ENCODE measurements at places on chromosomes 3 and 15.

DNA sequence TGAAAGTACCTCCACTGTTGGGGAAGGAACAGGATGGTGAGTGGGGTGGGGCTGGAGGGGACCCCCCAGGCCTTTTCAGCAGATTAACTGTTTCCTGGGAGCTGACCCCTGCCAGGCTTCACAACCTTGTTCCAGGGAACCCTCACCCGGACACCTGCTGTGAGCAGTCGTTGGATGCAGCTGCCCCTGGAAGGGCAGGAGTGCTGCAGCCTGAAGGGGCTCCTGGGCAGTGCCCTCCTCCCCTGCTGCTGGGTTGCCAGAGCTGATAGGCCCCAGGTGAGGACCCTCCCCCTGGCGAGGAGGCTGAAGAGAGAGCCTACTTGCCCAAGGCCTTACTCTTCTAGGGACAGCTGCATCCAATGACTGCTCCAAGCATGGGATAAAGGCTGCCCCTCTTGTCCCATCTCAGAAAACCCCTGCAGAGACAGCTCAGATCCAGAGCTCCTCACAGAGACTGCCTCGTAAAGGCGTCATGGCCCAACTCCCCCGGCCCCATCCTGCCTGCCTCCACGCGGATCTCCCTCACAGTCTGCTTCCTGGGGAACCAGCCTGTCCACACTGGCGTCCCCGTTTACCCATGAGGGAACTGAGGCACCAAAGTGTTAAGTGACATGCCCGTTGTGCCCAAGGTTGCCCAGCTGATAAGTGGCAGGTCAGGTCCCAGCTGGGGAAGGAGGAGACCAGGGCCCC is 193.4 kb upstream of the LINGO1 start:
- no peak for DNase-seq

DNA sequence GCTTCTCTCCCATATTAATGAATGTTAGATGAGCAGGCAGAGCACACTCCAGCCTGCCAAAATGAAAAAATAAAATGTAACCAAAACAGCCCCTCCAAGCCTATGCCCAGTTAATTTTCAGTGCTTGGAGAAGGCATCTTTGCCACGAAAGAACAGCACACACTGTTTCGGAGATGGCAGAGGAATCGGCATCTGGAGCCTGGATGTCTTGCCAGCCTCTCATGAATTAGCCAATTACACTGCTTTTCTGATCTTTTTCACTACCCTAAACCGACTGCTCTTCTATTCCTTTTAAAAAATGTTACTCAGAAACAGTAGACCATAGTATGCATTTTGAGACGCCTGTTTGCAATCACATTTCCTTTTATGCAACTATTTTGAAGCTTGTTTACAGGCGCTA is 249.6 kb downstream of the TLE3 start:
- no peak for DNase-seq

GRCh38 chr3:123692041-123692440 is 107.2 kb upstream of the HACD2 start:
- no peak for DNase-seq

GRCh38 chr3:105187344-105187743 is 179.4 kb upstream of the ALCAM start:
- DNase-seq: no peak

DNA sequence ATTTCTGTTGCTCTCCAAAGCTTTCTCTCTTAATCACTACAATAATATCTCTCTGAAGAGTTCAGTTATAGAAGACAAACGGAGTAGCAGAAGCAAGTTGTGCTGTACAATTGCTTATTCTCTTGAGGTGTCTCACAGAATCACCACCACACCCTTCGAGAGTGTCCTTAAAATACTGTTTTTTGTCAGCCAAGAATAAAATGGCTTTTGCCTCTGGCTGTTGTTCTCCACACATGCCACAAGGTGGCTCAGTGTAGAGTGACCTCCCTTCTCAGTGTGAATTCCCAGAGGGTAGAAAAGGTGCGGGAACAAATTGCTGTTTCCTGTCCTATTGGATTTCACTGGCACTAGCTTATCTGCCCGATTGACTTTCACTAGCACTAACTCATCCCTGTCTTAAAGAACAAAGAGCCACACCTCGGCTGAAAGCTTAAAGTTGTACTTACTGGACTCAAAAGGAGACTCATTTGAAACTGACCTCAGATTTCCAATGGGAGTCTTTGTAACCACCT is 134.2 kb upstream of the SATB1 start:
- peak; percentile 78 for DNase-seq

DNA sequence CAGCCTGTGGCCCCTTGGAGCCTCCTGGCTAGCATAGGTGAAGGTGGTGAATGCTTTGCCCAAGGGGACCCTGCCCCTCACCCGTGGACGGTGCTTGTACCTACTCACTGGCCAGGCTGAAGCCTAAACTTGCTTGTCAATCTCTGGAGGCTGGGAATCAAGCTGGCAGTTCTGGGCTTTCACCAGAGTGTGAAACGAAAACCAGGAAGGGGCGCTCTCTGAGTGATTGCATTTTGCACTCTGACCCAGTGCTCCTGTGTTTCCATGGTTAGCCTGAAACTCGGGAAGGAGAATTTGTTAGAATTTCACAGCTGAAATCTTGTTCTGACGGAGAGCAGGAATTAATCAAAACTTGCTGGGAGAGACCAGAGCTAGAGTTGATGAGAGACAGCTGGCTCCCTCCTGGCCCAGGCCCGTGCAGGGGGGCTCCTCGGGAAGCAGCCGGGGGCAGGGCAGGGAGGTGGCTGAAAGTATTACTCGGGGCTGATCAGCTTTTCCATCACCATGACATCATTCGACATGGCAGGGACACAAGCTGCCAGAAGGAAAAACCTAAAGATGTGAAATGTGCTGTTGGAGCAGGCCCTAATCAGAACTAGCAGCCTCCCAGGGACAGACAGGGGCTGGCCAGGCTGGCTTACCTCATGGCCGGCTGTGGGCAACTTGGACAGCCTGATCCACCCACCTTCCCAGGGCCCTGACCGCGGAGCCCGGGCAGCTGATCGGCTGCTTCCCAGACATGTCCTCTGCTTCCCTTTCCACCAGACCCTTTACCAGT is 323.6 kb upstream of the CTDSPL start:
- DNase-seq: no peak

- no peak for DNase-seq
Observed at GRCh38 chr3:2822611-2823010, 287.6 kb downstream of the IL5RA start.

DNA sequence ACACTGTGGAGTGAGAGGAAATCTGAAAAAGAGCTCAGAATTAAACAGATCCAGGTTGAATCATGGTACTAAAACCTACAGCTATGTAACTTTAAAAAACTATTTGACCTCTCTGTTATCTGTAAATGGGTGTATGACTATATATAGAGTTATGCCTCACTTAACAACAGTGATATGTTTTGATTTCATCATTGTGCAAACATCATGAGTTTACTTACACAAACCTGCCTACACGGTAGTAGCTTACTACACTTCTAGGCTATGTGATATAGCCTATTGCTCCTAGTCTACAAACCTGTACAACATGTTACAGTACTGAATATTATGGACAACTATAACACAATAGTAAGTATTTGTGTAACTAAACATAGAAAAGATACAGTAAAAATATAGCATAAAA is 191.6 kb upstream of the MEIS2 start:
- no peak for DNase-seq

DNA sequence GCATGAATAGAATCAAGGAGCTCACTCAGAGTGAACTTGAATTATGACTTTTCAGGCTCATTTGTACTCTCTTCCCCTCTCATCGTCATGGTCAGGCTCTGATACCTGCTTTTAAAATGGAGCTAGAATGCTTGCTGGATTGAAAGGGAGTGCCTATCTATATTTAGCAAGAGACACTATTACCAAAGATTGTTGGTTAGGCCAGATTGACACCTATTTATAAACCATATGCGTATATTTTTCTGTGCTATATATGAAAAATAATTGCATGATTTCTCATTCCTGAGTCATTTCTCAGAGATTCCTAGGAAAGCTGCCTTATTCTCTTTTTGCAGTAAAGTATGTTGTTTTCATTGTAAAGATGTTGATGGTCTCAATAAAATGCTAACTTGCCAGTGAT is 9.6 kb downstream of the CCNDBP1 start:
- no peak for DNase-seq

GRCh38 chr3:55161231-55161630 is 233.4 kb upstream of the LRTM1 start:
- DNase-seq: no peak

GRCh38 chr3:185502987-185503386 is 4.2 kb upstream of the TMEM41A start:
- DNase-seq: no peak

GRCh38 chr3:134161898-134162615 is 88.6 kb downstream of the RYK start:
- DNase-seq: no peak

- DNase-seq: peak; percentile 59
Observed at GRCh38 chr15:70196372-70197316, 98.9 kb upstream of the TLE3 start.

DNA sequence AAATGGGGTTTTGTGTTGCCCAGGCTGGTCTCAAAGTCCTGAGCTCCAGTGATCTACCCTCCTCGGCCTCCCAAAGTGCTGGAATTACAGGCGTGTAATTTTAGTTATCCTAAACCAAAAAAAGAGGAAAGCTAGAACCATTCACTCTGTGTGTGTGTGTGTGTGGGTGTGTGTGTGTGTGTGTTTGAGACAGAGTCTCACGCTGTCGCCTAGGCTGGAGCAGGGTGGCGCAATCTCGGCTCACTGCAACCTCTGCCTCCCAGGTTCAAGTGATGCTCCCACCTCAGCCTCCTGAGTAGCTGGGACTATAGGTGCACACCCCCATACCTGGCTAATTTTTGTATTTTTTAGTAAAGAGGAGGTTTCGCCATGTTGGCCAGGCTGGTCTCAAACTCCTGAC is 84.0 kb downstream of the TFDP2 start:
- DNase-seq: no peak

DNA sequence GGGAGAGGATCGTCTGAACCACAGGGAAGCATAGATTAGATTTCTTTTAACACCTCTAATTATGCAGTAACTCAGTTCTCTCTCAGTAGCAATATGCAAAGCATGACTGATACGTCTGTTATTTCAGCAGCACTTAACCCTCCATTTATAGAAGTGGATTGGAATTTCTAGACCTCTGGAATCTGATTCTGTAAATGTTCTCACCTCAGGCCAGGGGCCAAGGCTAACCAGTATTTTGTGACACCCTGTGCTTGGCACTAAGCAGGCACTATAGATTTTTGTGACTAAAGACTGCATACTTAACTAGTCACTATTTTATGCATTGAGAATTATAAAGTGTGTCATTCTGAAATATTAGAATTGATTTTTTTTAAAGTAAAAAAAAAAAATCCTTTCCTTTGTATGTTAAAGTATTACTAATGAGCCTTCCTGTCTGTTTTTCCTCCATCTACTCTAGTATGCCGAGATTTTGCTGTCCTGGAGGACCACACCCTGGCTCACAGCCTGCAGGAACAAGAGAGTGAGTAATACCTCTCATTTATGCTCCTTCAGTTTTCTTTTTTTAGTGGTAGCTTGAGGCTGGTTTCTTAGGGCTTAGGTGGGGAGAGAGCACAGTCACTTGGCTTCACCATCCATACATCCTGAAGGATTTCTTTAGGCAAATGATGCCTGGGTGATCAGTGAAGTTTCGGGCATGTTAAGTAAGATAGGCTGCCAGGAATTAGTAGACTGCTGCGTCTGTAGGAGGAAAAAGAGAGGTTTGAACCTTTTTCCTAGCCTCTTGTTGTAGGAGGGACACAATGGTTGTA is 26.5 kb upstream of the UTS2B start:
- DNase-seq: no peak
